Upper lobe of left lung (tissue), 6 donors: ENCODE measurements at places on chromosomes 6 and 20.

GRCh38 chr20:44643596-44644229, 7.8 kb downstream of the ADA start:
- DNase-seq: peak; percentile 72

GRCh38 chr6:157541618-157542413, 160.8 kb downstream of the ZDHHC14 start:
- DNase-seq: no peak

GRCh38 chr6:63097222-63097621, 114.0 kb upstream of the FKBP1C start:
- no peak for DNase-seq

GRCh38 chr20:33411242-33411641, 9.9 kb upstream of the CDK5RAP1 start:
- no peak for DNase-seq

DNA sequence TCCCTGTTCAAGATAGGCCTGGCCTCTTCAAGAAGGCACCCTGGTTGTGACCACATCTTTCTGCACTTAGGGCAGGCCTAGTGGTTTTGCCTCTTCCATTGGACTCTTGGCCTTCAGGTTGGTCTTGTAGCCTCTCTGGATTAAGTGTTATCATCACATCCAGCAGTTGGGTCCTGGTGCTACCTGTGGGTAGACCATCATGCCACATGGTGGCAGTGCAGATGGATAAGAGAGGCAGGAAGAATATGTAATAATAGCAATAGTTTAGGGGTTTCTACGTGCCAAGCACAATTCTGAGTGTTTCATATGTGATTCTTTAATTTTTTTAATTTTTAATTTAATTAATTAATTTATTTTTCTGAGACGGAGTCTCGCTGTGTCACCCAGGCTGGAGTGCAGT, 28.5 kb upstream of the SNRPB2 start:
- DNase-seq: no peak
